Fibroblast of skin of scalp (primary cell): ENCODE measurements at places on chromosomes 13 and 19.

DNA sequence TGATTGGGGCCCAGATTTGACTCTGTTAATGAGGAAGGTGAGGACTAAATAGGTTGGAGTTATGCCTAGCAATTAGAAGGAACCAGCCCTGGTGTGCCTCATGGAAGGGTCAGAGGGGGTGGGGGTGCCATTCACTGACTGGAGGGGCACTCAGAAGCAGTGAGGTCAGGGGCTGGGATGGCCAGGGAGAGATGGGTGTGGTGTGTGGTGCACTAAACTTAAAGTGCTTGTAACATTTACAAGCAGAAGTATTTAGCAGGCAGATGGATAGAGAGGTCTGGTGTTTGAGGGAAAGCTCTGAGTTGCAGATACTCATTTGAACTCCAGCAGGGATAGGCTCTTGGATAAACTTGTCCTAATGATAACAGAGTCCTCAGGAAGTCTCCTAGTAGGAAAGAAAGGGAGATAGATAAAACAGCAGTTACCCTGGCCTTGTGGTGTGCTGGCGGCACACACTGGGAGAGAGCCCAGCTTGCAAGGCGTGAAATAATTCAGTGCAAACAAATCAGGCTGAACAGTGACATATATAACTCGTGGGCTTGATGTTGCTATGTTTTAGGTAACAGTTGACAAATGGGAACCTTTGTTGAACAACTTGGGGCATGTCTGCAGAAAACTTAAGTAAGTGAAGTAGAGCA, 20.0 kb upstream of the UPF3A start:
- no peak for DNase-seq

- DNase-seq, result no peak
Measured at GRCh38 chr13:89783221-89783755, 1564.2 kb upstream of the MIR17HG start.

- DNase-seq, result no peak
Measured at GRCh38 chr13:99652141-99652540, 150.9 kb downstream of the TM9SF2 start.

GRCh38 chr19:13026462-13027370, 31.4 kb downstream of the NFIX start:
- DNase-seq, result peak; percentile 37

DNA sequence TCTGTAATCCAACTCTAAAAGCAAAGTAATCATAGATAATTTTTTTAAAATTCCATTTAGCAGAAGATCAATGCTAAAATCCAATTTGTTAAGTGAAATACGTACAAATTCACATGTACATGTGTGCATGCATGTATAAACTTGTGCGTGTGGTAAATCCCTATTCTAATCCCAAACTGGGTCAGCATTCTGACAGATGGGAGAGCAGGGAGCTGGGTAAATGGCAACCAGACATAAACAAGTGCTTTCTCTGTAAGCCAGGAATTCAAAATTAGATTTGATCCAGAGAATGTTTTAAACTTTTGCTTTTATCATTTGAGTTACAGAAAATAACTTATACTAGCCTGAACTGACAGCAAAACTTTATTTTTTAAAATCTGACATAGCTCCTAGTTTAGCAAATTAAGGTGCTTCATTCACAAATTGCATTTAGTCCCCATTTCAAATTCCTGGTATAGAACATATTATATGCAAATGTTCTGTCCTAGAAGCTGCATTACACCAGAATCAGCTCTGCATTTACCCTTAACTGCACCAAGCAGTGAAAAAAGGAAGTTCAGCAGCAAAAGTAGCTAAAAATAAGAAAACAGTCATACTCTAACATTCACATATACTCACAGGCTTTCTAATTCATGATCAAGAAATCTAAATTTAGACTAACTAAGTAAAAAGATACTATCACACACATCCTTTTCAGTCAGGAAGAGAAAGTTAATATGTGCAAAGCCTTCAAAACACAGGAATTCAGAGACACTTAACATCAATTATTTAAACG, 32.6 kb downstream of the UBL3 start:
- DNase-seq, result no peak

- no peak for DNase-seq
Measured at GRCh38 chr19:19324059-19324770, 3.6 kb downstream of the MAU2 start.

- no peak for DNase-seq
Measured at GRCh38 chr13:47796816-47797215, 204.3 kb downstream of the SUCLA2 start.

DNA sequence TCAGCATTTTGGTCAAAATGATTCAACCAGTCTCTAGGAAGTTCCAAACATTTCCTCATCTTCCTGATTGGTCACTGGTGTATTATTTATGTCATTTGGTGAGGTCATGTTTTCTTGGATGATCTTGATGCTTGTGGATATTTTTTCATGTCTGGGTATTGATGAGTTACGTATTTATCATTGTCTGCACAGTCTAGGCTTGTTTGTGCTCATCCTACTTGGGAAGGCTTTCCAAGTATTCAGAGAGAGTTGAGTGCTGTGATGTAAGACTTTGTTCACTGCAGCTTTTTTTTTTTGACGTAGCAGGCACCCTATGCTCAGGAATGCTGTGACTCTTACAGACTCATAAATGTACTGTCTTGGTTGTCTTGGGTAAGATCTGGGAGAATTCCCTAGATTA, 509.5 kb downstream of the SLITRK1 start:
- DNase-seq, result no peak

- no peak for DNase-seq
Measured at GRCh38 chr19:16573925-16574324, 1.7 kb upstream of the SLC35E1 start.

GRCh38 chr19:40862785-40863184, 12.5 kb upstream of the CYP2A6 start:
- DNase-seq, result no peak

DNA sequence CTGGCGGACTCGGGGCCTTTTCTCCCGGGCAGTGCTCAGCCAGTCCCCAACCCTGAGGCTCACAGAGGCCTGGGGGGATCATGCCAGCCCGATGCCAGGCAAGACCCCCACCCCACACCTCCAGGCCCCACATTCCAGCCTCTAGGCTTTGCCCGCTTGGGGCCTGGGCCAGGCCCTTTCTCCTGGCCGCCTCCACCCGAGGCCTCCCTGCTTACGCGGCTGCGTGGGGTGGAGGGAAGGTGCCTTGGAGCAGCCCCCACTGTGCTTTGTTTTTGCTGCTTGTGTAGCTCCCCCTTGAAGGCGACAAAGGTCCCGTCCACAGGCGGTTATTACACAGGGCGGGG, 38.4 kb downstream of the SMIM24 start:
- no peak for DNase-seq

DNA sequence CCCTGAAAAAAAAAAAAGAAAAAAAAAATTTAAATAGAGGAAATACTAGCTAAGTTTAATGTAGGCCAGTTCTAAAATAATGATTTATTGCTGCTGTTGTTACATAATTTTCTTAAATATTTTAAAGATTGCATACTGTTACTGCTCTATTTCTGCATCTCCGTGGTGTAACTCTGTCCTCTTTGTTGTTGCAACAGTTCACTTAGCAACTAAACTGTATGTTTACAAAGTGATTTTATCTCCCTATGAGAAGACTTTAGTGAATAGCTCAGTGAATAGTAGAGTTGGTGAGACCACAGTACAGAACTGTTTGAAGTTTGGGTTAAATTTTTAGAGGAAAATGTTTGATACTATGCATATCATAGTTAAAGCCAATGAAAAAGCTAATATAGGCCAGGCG, 19.4 kb downstream of the BRCA2 start:
- DNase-seq, result no peak

GRCh38 chr13:82220641-82221040, 1661.6 kb downstream of the SLITRK1 start:
- DNase-seq, result no peak

GRCh38 chr13:59856281-59856810, 307.4 kb downstream of the DIAPH3 start:
- no peak for DNase-seq
